Cerebellar nuclear complex (tissue), 1 donor: ENCODE measurements at places on chromosomes 12 and 14.

DNA sequence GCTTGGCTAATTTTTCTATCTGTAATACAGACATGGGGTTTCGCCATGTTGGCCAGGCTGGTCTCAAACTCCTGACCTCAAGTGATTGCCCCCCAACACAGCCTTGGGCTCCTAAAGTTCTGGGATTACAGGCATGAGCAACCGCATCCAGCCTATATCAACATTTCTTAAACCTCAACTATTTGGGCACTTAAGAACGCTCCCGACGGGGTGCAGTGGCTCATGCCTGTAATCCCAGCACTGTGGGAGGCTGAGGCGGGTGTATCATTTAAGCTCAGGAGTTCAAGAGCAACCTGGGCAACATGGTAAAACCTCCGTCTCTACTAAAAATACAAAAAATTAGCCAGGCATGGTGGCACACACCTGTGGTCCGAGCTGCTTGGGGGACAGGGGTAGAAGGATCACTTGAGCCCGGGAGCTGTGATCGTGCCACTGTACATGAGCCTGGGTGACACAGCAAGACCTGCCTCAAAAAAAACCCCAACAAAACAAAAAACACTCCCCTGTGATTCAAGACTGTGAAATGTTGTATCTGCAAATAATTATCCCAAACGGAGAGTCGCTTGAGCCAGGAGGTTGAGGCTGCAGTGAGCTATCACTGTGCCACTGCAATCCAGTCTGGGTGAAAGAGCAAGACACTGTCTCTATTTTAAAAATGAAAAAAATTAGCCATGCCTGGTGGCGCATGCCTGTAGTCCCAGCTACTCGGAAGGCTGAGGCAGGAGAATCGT is 21.5 kb downstream of the PPTC7 start:
- DNase-seq = no peak

DNA sequence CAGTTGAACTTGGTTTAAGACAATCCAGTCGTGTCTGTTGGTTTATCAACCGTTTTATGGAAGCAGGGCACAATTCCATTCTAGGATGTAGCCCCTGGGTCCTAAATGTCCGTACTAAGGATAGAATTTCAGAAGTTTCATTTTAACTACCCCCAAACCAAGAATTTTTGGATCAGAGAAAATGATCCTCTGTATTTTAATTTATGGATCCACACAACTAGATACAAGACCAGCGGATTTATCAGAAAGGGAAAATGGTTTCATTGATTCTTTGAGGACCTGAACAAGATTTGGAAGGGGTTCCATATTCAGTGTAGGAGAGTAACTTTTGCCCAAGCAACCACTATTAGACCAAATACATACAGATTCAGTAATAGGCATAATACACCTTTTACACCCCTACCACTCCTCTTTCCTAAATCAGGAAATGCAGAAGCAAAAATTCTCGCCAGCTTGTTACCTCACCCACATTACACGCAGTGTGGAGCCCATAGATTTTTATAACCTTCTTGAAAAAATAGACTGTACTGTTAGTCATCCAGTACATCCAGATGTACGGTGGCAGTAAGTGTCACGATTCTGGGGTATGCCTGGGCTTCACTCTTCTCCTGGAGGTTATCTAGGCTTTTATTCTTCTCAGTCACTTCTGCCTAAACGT is 1.4 kb upstream of the FBXL14 start:
- no peak for DNase-seq

DNA sequence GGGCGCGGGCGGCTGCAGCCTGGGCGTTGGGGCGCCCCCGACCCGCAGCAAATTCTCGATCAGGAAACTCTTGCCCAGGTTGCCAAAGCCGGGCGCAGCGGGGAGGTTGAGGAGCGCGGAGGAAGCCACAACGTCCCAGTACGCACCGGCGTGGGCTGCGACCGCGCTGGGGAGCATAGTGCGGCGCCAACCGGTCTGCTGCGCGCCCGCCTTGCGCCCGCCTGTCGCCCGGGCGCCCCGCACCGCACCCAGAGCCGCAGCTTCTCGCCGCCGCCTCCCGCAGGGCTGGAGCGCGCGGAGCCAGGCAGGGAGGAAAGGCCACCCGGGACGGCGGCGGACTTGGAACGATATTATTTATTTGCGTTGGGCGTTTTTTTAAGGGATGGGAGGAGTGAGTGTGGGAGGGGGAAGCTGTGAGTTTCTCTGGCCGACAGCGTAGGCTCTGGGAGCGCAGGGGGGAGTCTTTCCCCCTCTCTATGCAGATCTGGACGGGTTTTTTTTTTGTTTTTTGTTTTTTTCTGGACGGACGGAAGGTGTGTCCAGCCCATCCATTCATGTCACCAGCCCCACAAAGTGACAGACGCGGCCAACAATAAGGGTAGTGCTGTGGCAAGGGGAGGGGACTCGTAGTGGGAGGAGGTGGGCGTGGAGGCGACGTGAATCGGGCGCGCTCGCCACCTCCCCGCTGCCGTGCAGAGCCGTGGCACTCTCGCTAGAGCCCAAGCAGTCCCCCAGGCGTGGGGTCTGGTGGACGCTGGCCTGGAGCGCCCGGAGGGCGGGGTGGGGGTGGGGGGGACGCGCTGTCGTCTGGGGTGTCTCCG is at the start of gene DBX2:
Gene DBX2 (minus strand): TSS at position 349 of the 821 bp plus-strand sequence. CDS start 172 bp downstream, at position 177.
- DNase-seq = no peak

GRCh38 chr14:103041464-103041863 is 15.9 kb downstream of the CDC42BPB start:
- no peak for DNase-seq

- no peak for DNase-seq
These were observed 200.2 kb downstream of the EXOC5 start for GRCh38 chr14:57068511-57068910.

DNA sequence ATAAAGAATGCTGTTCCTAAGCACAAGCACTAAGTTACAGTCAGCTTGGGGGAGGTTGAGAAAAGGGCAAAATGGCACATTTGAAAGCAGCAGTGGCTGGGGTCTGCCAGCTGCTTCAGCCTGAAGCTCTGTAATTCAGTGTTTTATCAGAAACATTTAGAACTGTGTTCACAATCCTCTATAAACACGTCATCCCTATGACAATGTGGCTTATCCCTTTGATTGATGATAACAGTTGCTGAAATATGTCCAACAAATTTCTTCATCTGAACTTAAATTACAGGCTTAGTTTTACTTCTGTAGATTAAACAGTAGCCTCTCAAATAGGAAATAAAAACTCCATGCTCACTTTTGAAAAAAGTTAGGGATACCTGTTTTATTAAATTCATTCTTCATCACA is 108.8 kb downstream of the VEZT start:
- DNase-seq = no peak

DNA sequence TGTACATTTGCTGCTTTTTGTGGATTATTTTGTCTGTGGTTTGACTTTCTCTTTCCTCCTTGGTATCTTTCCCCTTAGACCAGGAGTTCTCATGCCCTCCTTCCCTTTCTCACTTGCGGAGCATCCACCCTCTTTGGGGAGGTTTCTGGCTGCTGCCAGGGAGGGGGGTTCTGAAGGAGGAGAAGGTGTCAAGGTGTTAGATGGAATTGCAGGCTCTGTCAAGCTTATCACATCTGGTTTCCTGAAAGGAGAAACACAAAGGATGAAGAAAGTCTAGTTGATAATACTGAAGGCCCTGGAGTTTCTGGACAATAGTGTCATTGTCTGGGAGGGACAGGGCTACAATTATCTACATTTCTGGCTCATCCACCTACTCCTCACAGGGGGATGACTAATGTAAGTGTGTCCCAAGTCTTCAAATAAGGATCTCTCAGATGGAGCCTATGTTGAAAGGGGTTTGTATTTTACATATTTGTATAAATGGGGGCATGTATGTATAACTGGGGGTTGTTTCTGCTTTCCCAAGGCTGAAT is 217.3 kb upstream of the CCDC196 start:
- no peak for DNase-seq

DNA sequence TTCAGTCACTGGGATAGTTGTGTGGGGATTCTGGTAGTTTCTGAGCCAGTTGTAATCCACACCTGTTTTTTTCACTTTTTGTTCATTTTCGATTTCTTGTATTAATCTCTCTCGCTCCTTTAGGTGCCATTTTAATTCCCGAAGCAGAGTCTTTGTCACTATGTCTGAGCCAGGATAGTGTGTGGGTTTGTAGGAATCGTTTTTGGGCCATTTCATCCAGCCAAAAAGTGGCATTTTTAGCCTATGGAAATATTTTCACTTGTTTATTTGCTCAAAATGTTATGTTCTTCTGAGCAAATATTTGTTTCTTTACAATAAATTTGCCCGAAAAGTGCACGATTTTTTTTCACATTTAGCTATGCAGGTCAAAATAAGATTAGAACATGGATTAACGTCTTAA is 867 bp downstream of the RD3L start:
- DNase-seq = no peak

- DNase-seq = no peak
These were observed 61.0 kb upstream of the PTHLH start for GRCh38 chr12:28033538-28033915.

GRCh38 chr14:95182379-95182778 is 25.1 kb upstream of the DICER1 start:
- no peak for DNase-seq

- DNase-seq = peak; percentile 33
These were observed 39.3 kb downstream of the CCDC177 start for GRCh38 chr14:69535230-69535848.

DNA sequence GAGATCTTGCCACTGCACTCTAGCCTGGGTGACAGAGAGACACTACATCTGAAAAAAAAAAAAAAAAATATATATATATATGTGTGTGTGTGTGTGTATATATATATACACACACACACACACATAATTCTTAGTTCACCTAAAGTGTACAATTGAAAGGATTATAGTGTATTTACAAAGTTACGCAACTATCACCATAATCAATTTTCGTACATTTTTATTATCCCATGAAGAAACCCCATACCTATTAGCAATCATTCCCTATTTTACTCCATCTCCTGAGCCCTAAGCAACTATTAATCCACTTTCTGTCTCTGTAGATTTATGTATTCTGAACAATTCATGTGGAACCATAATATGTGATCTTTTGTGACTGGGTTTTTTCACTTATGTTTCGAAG is 4.4 kb downstream of the SRP54 start:
- no peak for DNase-seq

- no peak for DNase-seq
These were observed 10.6 kb downstream of the SEL1L start for GRCh38 chr14:81523016-81523415.

DNA sequence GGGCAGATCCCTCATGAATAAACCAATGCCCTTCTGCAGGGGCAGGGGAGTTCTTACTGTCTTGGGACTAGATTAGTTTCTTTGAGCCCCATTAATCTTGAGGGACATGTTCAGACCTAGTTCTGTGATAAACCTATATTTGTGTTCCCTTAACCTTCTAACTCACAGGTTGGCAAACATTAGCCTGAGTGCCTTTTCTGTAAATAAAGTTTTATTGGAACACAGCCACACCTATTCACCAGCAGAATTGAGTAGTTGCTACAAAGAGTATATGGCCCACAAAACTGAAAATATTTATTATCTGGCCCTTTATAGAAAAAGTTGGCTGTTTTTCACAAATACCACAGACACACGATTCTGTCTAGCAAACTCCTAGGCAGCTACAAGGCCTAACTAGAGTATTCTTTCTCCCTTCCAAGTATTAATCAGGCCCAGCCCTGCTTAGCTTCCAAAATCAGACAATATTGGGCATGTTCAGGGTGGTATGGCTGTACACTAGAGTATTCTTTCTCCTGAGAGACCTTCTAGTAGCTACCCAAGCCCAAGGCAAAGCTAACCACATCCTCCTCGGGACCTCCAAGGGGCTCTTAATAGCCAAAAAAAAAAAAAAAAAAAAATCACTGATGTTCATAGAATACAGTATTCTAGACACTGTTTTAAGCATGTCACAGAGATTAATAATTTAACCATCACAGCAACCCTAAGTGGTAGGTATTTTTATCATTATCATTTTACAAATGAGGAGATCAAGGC is 199.3 kb upstream of the PWP1 start:
- no peak for DNase-seq

GRCh38 chr12:127457726-127458125 is 809.2 kb upstream of the TMEM132C start:
- no peak for DNase-seq

- no peak for DNase-seq
These were observed 32.9 kb downstream of the RAB21 start for GRCh38 chr12:71787580-71787979.

GRCh38 chr12:115998119-115998633 is 279.3 kb downstream of the MED13L start:
- no peak for DNase-seq

- DNase-seq = no peak
These were observed 5.5 kb downstream of the CARMIL3 start for GRCh38 chr14:24057271-24057670.
